Islet precursor cell (in vitro differentiated cells): ENCODE measurements at places on chromosomes 7 and 10.

DNA sequence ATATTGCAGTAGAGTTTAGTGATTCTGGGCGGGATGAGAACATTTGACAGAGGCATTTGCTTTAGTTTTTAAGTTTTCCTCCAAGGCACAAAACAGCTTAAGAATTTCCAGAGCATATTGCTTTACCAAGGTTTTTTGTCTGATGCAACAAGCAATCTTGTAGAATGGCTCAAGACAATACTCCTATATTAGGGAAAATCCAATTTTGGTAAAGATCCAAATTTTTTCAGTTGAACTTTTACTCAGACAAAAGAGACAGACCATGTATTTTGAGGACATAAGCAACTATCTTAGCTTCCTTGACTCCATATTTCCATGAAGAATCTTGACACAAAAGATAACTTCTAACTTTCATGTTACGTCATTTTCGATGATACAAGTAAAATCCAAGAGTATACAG is 92.3 kb upstream of the NANOS1 start:
- DNase-seq: no peak

- peak; percentile 87 for DNase-seq
These were observed 9.0 kb upstream of the ARPC1B start for GRCh38 chr7:99365318-99366141.

- DNase-seq: no peak
These were observed 33.4 kb upstream of the WDFY4 start for GRCh38 chr10:48651293-48651692.

- no peak for DNase-seq
These were observed 1.9 kb downstream of the AUTS2 start for GRCh38 chr7:69599955-69600709.

DNA sequence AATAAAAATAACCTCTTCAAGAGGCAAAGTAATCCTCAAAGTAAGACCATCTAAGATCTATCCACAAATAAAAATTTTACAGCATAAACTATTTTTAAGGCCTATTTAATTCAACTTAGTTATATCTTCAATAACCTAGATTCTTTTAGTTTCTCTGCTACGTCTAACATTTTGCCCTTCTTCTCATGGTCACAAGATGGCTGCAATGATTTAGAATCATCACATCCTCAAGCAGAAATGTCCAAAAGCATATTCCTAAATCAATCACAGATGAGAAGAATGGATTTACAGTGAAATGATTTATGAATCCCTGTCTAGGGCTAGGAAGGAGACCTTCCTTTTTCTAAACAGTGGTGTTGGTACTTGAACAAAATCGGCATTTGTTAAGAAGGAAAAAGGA is 304.7 kb downstream of the ARHGAP12 start:
- DNase-seq: no peak

- peak; percentile 84 for DNase-seq
These were observed 108.9 kb upstream of the FAM3C start for GRCh38 chr7:121505021-121505420.

DNA sequence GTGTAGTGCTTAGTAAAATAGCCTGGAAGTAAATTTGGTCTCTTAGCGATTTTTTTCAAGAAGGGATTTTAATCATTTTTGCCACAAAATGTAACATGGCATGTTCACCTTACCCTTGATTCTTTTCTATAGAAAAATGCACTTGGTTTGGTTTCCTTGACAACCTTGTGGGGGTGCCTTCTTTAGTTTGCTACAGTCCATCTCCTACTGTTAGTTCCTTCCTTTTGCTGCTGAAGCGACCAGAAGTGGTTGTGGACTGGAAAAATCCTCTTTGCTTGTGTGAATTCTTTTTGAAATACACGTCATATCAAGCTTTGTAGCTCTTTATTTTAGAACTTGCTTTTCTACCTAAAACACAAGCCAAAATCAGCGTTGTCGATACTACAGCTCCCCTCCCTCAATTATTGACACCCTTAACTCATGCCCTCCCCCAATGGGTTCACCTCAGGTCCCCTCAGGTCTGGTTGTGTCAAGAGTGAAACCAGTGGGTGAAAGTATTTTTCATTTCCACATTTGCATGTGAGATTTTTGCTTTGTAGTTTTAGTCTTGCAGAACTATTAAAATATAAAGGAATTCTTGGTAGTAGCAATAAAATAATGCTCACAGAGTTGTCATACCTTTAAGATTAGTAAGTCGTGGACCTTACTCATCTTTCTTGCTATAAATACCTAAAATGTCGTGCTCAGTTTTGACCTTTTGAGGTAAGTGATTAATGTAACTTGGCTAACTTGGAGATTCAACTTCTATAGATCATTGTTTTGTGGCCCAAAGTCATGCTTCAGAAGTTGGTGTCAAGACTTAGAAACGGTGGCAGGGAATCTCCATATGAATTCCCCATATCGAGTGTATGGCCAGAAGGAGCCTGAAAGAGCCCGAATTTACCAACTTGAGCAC is 1.5 kb downstream of the ACTR3B start:
- no peak for DNase-seq

DNA sequence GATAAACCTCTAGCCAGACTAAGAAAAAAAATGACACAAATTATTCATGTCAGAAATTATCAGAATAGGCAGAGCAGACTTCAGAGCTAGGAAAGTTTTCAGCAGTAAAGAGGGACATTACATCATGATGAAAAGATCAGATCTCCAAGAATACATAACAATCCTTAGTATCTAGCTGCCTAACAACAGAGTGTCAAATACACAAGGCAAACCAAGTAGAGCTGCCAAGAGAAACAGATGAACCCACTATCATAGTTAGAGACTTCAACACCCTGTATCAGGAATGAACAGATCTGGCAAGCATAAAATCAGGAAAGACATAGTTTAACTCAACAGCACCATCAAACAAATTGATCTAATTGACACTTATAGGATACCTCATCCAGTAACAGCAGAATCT is 92.3 kb downstream of the NKX6-2 start:
- DNase-seq: no peak

GRCh38 chr10:12644380-12645144 is 295.2 kb downstream of the CAMK1D start:
- DNase-seq: no peak

DNA sequence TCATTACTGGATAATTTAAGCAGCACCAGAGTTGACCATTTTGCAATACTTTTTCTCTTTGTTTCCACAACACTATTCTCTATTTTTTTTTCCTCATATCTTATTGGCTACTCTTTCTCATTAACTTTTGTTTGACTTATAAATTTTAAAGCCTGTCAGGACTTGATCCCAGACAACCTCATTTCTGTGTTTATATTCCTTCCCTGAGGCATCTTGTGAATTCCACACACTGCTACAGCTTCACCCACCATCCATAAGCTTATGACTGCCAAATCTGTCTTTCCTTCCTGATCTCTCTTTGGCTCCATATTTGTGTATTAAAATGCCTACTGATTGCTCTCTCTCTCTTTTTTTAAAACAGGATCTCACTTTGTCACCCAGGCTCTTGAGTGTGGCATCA is 124.6 kb upstream of the MBL2 start:
- no peak for DNase-seq

DNA sequence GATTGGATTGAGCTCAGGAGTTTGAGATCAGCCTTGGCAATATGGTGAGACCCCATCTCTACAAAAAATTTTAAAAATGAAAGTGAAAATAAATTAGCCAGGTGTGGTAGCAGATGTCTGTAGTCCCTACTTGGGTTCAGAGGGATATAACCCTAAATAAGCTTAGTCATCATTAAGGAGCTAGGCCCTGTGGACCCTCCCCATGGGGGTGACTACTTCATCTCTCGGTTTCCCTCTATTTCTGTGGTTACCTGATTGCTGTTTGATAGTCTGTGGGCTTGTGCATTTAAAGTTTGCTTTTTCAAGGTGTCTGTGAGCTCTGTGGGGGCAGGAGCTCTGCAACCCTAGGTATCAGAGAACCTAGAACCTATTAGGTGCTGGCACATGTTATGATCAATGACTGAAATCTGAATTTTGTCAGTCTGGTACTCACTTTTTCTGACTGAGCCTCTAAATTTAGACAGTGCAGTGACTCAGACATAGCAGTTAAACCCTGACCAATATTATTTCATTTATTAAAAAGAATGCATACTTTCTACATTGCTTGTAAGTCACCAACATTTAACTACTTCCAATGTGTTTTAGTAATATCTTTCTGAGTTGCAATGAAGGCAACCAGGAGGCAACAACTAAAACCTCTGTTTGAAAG is 8.1 kb upstream of the CUZD1 start:
- DNase-seq: no peak

- DNase-seq: no peak
These were observed 2.7 kb downstream of the EPHA1 start for GRCh38 chr7:143406002-143406357.

GRCh38 chr10:20618011-20618547 is 279.0 kb downstream of the NEBL start:
- no peak for DNase-seq

- peak; percentile 92 for DNase-seq
These were observed 17.3 kb downstream of the KDM7A start for GRCh38 chr7:140159497-140159896.

DNA sequence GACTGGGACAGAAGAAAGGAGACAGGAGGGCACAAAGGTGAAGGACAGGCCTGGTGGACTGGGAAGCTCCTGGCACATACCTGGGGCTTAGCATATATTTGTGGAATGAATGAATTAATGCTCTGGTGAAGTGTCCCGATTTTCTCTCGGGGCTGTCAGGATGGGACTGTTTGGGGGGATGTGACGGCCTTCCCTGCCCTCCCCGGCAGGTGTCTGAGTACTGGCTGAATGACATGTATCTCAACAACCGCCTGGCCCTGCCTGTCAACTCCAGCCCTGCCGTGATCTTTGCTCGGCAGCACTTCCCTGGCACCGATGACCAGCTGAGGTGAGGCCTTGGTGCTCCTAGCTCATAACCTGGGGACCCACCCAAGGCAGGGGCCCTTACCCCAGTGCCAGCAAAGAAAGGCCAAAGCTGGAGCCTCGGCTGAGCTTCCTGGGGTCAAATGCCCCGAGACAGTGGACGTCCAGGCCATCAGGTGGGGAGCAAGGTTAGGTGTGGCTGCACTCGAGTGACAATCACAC is 6.5 kb downstream of the CHAT start:
- peak; percentile 49 for DNase-seq

- no peak for DNase-seq
These were observed 7.2 kb upstream of the ACTR3B start for GRCh38 chr7:152752200-152752912.

DNA sequence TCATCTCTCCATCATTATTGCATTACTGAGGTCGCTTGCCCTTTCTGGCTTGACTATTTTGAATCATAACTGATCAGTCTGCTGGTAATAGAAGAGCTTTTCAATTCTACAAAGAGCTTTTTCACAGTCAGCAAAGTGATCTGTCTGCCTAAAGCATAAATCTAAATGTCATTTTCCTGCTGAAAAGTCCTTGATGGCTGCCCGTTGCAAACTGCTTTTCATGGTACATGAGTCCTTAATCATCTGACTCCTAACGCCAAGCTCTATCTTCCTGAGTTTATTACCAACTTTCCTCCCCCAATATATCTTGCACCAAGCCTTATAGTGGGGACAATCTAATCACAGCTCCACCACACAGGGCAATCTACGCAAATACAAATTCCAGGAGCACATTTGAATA is 39.8 kb downstream of the THSD7A start:
- no peak for DNase-seq

DNA sequence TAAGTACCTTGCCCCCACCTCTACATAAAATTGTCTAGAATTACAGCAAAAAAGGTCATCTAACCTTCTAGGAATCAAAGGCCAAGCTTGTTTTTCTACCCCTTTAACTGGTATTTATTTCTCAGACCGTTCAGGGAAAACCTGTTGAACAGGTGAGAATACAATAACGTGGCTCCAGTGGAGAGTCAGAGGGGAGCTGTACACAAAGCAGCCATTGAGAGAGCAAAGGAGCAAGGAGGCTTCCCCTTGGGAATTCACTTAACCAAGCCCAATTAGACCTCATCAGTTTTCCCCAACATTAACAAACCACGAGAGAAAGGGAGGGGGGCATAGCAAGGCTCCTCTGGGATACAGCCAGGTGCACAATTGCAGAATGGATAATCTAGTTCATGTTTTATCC is 101.9 kb downstream of the ELMO1 start:
- DNase-seq: peak; percentile 83

DNA sequence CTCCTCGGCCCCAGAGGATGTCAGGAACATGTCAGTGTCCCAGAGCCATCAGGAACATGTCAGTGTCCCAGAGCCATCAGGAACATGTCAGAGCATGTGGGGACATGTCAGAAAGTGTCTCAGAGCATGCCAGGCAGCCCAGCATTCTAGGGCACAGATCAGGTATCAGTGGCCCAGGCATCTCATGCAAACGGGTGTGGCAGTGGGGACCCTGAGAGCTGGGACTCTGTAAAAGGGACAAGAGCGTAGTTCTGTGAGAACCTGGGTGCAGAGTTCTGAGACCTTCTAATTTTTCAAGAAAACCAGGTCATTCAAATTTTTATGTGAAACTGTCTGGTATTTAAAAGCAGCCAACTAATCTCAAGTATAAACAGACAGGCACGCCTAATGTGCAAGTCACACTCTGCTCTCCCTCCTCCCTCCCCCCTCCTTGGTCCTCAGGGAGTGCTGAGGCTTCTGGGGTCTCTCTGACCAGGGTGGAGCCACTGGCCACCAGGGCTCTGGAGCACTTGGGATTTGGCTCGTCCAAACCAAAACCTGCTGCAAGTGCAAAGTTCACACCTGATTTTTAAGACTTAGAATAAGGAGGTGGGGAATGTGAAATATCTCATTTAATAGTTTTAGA is 64.6 kb downstream of the ALOX5 start:
- no peak for DNase-seq

- no peak for DNase-seq
These were observed 35.8 kb downstream of the SCRN1 start for GRCh38 chr7:29953726-29954347.

- DNase-seq: no peak
These were observed 2.7 kb downstream of the COG5 start for GRCh38 chr7:107560898-107561516.

- no peak for DNase-seq
These were observed 31.6 kb downstream of the NCAPG2 start for GRCh38 chr7:158672975-158673374.

DNA sequence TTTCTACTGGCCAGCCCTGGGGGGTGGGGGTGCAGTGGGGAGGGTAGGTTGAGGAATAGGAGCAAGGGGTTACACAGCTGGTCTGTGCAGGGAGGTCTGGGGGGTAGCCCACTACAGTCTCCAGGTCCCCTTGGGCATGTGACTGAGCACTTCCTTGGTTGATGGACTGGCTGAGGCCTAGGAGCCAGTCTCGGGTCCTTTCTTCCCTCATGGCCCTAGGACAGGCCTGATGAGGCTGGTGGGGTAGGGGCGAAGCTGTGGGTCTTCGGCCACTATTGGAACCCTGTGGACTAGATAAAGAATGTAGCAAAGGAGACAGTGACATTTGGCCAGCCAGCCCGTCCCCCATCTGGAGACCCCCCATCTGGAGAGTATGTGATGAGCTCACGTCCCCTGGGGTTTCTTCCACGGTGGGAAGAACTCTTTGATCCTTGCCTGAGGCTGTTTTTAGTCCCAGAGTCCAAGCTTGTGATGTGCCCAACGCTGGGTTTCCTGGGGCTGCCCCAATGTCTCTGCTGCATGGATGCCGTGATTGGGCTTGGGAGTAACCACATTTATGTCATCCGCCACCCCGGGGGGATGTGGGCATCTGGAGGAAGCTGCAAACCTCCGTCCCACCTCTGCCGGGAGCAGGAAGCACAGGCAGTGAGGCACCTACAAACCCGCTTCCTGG is 20.7 kb downstream of the FAM241B start:
- no peak for DNase-seq

GRCh38 chr10:73743327-73743904 is 756 bp upstream of the SEC24C start:
- no peak for DNase-seq
